NCI-H1930 (cell line): ENCODE measurements at places on chromosomes 5 and 9.
A peak's percentile ranks its signal among the peaks of the same experiment; 100 is the strongest.

GRCh38 chr5:157730900-157731271 is 334 bp upstream of the THG1L start:
- DNase-seq: no peak

DNA sequence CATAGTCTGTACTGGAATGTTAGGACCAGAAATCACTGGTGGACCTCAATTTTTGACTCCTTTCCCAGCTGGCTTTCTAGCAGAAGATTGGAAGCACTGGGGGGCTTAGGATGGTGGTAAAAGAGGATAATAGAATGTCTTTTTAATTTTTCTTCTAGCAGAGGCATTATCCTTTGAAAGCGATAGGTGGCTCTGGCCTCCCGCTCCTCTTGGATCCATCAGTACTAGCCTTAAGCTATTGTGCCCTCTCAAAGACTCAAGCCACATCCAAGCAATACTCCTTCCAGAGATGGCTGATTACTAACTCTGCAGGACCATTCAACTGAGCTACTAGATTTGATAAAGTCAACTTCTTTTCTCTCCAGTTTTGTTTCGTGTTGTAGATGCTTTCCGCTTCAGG is 610.6 kb downstream of the CDH12 start:
- DNase-seq: peak; percentile 14

DNA sequence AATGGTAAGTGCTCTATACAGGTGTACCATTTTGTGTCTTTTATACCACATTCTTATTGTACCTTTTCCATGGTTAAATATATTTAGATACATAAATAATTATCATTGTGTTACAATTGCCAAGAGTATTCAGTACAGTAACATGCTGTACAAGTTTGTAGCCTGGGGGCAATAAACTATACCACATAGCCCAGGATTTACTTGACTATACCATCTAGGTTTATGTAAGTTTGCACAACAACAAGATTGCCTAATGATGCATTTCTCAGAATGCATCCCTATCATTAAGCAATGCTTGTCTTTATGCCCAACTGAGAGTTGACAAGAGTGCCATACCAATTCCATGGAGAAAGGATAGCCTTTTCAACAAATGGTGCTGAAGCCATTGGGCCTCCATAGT is 136.7 kb upstream of the PJA2 start:
- DNase-seq: no peak

DNA sequence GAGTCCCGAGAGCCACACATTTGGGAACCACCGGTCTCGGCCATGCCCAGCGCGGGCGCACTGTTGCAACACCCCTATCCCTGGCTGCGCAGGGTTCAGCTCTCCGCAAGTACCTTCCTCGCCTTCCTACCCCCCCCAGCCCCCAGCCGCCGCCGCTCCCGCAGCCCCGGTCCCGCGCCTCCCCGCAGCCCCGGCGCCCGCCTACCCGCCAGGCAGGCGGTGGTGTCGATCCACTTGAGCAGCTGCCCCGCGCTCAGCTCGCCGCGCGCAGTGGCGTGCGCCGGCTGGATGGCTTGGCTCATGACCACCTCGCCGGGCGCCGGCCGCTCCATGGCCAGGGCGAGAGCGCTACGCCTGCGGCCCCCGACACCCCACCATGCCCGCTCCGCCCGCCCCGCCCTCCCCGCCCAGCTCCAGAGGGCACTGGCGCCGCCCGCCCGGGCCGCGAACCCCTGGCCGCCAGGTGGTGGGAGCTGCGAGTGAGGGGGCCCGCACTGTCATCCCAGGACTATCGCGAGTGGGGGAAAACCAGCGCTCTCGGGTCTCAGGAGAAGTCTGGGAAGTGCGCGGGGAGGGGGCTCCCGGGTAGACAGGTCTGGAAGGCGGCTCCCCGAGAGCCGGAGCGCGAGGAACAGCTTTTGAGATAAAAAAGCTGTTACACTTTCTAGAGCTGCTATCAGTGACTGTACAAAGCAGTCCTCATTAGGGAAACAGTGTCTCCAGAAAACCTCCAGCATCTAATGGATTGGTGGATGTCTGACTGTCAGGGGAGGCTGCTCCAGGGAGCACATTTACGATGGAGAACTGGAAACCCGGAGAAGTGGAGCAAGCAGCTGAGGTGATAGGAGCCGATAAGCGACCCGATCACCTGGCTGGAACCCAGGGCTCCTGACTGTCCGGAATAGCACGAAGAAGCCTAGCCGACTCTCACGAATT is at the start of gene ACOT12:
Gene ACOT12 (minus strand): TSS at position 352 of the 936 bp plus-strand sequence. CDS start 20 bp downstream, at position 332.
- DNase-seq: no peak

GRCh38 chr5:9058666-9059065 is 487.2 kb downstream of the SEMA5A start:
- no peak for DNase-seq

DNA sequence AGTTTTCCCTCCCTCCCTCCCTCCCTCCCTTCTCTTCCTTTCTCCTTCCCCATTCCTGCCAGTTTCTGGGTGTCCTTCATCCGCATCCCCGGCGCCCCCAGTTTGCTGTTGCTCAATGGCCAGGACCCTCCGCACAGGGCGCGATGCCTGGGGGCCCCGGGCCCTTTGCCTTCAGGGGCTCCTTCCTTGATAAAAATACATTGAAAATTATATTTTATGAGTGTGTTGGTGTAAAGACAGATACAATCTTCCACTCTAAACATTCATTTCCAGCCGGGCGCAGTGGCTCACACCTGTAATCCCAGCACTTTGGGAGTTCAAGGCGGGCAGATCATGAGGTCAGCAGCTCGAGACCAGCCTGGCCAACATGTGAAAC is 7.6 kb upstream of the AGPAT2 start:
- no peak for DNase-seq

GRCh38 chr9:125904155-125904851 is 157.1 kb downstream of the PBX3 start:
- DNase-seq: no peak

- no peak for DNase-seq
Observed at GRCh38 chr9:1759009-1759408, 256.1 kb upstream of the SMARCA2 start.

DNA sequence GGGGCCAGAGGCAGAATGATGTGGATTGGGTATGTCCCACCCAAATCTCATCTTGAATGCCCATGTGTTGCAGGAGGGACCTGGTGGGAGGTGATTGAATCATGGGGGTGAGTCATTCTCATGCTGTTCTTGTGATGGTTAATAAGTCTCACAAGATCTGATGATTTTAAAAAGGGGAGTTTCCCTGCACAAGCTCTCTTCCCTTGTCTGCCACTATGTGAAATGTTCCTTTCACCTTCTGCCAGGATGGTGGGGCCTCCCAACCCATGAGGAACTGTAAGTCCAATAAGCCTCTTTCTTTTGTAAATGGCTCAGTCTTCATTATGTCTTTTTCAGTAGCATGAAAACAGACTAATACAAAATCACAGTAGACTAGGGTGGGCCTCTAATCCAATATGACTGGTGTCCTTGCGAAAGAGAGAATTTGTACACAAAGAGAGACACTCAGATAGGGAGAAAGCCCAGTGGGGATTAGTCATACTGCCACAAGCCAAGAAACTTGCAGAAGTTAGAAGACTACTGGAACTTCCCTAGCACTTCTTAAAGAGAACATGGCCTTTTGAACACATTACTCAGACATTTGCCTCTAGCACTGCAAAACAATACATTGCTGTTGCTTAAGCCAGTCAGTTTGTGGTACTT is 68.4 kb downstream of the ANXA1 start:
- DNase-seq: no peak

DNA sequence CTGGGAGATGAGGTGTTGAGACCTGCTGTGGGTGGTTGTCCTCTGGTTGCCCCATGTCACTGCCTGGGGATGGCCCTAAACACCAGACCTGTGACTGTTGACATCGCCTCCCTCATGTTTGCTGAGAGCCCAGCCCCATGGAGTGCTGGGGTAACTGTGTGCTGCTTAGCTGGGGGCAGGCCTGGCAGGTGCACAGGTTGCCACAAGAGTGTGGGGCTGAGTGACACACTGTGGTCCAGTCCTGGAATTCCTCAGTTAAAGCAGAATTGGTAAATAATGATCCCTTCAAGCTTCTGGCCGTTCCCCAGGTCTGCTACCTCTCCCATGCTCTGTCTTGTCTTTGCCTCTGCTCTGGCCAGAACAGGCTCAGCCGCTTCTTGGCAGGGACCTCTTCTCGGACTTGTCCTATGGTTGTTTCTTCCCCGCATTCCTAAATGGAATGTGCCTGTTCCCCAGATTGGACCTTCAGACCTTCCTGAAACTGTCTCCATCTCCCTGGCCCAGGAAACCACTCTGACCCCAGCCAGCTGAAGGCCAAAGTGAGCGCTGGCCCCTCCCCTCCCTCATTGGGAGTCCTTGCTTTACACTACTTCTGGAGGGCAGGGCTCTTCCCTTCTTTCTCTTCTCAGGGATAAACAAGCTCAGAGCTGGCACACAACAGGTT is 61.2 kb upstream of the PITX1 start:
- no peak for DNase-seq

- DNase-seq: no peak
Observed at GRCh38 chr9:134809826-134810225, 70.8 kb upstream of the FCN2 start.

- DNase-seq: no peak
Observed at GRCh38 chr9:70945301-70945700, 176.1 kb downstream of the TRPM3 start.

DNA sequence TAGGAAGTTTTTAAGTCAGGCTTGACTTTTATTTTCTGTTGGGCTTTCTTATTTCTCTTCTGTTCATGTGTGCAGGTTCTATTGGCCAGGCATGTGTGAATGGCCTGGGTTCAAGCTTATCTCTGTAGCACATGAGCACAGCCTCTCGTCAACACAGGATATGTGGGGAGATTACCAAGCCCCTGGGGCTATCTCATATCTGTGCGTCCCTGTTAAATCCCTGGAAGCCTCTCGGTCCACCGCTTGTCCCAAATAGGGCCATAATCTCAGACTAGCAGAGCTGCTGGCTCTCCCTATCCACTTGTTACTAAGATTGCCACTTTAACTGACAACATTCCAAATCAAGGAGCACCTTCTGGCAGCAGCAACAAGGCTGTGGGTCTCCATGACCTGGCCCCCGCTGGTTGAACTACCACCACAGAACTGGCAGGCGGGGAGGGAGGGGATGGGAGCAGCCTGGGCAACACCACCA is 28.4 kb upstream of the EBF1 start:
- DNase-seq: no peak

- DNase-seq: no peak
Observed at GRCh38 chr5:16411741-16412455, 53.7 kb downstream of the ZNF622 start.
